Hematopoietic multipotent progenitor cell treated with erythropoietin and hydrocortisone succinate and interleukin-3 and kit ligand, for 6 days (in vitro differentiated cells): ENCODE measurements at places on chromosomes 6 and 20.

DNA sequence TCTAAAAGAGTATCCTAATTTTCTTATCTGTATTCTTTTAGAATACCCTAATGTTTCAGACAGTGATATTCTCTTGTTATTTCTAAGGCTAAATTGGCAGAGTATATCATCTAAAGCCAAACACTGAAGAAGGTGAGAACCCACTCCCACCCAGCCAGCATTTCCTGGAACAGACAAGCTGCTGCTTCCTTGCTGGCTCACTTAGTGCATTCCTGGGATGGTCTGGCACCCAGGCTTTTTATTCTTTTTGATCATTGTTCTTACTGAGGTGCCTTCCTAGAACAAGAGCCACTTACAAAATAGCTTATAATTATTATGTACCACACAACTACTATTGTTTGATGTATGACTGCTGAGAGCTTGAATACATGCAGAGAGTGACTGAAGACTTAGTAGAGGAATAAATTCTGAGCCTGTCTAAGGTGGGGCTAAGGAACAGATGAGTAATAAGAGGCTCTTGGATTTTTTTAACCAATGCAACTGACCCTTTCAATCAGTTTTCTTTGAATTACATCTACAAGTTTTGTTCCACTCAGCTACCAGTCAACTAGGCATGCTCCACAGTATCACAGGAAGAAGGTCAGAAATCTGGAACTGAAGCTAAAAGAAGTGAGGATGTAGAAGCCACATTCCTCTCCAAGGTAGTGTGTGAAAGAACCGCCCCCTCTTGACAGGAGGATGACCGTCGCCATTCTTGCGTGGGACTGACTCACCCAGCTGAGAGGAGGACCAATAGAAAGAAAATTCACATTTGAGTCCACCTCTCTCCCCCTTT lies 30.1 kb downstream of the PRPH2 start:
- DNase-seq, result no peak

GRCh38 chr20:45944151-45944964 lies 9.9 kb downstream of the PCIF1 start:
- DNase-seq, result no peak

GRCh38 chr6:15842727-15843117 lies 179.9 kb upstream of the DTNBP1 start:
- DNase-seq, result no peak

GRCh38 chr6:3405182-3405518 lies 51.7 kb downstream of the SLC22A23 start:
- no peak for DNase-seq

GRCh38 chr6:71727632-71728294 lies 158.6 kb upstream of the RIMS1 start:
- no peak for DNase-seq

- no peak for DNase-seq
Observed at GRCh38 chr6:39040080-39040673, 8.4 kb upstream of the GLP1R start.

- DNase-seq, result no peak
Observed at GRCh38 chr6:128365520-128366160, 154.8 kb downstream of the PTPRK start.

GRCh38 chr6:127173156-127173940 lies 54.9 kb downstream of the RSPO3 start:
- DNase-seq, result no peak

DNA sequence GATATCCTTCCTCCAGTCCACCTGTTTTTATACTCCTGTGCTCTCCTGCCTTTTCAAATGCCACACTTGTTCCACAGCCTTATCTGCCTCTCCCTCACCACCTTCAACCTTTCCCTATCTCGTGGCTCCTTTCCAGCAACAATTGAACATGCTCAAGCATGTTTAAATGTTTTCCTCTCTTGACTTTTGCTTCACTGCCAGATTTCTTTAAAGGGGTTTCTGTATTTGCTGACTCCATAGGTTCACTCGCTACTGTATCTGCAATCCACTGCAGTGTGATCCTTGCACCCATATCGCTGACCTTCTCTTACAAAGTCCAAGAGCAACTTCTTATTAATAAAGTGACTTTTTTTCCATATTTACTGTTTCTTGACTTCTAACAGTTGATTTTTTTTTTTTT lies 11.2 kb upstream of the GMNN start:
- DNase-seq, result peak; percentile 74

DNA sequence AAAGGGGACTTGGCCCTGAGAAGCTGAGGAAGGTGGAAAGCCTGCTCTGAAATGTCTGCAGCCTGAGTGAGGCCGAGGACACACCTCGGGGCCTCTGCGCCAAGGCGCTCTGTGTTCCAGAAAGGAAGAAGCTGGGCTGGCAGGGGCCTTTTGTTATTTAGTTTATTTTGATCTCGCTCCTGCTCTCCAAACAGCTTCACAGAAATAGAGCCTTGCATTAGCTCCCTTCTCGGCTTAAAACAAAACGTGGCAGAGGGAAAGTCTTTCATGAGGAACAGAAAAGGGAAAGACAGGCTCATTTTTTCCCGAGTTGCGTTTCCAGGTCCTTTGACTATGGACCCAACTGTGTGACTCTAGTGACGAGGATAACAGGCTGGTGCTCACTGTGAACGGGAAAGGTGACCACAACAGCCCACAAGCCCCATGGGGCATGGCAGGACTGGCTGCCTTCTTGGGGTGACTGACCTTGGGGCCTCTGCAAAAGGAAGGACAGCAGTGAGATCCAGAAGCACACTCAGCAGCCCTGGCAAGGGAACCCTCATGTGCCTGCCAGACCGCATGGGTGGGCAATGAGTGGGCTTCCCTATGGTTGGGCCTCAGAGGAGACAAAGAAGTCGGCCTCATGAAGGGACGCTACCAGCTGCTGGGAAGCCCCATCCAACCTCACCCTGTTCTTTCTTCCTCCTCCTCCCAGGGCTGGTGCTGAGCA lies 18.7 kb downstream of the LEMD2 start:
- no peak for DNase-seq

GRCh38 chr6:29909985-29910384 lies 32.3 kb upstream of the HLA-A start:
- DNase-seq, result no peak
